ENCODE measurements at places on chromosomes 1 and 21. TPM values are rescaled to one million over a fixed set of nuclear protein-coding genes. Genes with fewer than 3 reads are reported as not detected.

DISC1 gene
- 0.99 TPM for total RNA-seq

HFM1 gene
- total RNA-seq = 0.07 TPM

IFI44L gene
- 0.28 TPM for total RNA-seq

SELL gene
- total RNA-seq = not detected

TP73 gene
- 9.5 TPM for total RNA-seq

DNM3 gene
- total RNA-seq = 2.0 TPM

PAPPA2 gene
- total RNA-seq = 0.05 TPM

HSD3B2 gene
- not detected for total RNA-seq

KRTAP19-1 gene
- total RNA-seq = not detected

AMY2B gene
- total RNA-seq = 1.5 TPM

CD52 gene
- total RNA-seq = not detected

GDAP2 gene
- 13.1 TPM for total RNA-seq

ATP1A4 gene
- total RNA-seq = not detected

FALEC gene
- not detected for total RNA-seq

FOXD3 gene
- total RNA-seq = not detected

SLFNL1 gene
- under 0.01 TPM for total RNA-seq

SLC37A1 gene
- total RNA-seq = 18.8 TPM

PDZK1IP1 gene
- total RNA-seq = 2.5 TPM

CAPN8 gene
- total RNA-seq = not detected

AK5 gene
- 2.3 TPM for total RNA-seq

TMEM240 gene
- 0.23 TPM for total RNA-seq

HCRTR1 gene
- not detected for total RNA-seq

VAMP3 gene
- 113 TPM for total RNA-seq

CFAP45 gene
- total RNA-seq = 0.09 TPM

WDR64 gene
- not detected for total RNA-seq

TNFRSF4 gene
- not detected for total RNA-seq

RGS1 gene
- total RNA-seq = not detected

SPRR1B gene
- total RNA-seq = 2,304 TPM

SIM2 gene
- total RNA-seq = 0.56 TPM

SLC44A5 gene
- total RNA-seq = 0.07 TPM

PROK1 gene
- total RNA-seq = not detected

ACTA1 gene
- not detected for total RNA-seq

TMPRSS3 gene
- total RNA-seq = not detected

DHRS3 gene
- total RNA-seq = 27.4 TPM

KRTAP21-2 gene
- not detected for total RNA-seq

RGS4 gene
- 0.42 TPM for total RNA-seq

IL22RA1 gene
- total RNA-seq = 2.1 TPM

TMEM61 gene
- total RNA-seq = 0.85 TPM

MAN1C1 gene
- 0.65 TPM for total RNA-seq

CRYAA gene
- not detected for total RNA-seq

KRTAP7-1 gene
- total RNA-seq = not detected

IRF6 gene
- 195 TPM for total RNA-seq

CCDC17 gene
- total RNA-seq = 0.56 TPM

COL11A1 gene
- 0.07 TPM for total RNA-seq

LCE1B gene
- not detected for total RNA-seq

GJB5 gene
- total RNA-seq = 109 TPM

FMO1 gene
- total RNA-seq = not detected

ERG gene
- total RNA-seq = not detected

GNG4 gene
- 0.05 TPM for total RNA-seq

UQCRHL gene
- 2.6 TPM for total RNA-seq

TRIM46 gene
- 1.8 TPM for total RNA-seq

MRPL55 gene
- 123 TPM for total RNA-seq

RALGPS2 gene
- total RNA-seq = 15.1 TPM

RGS18 gene
- not detected for total RNA-seq

C8B gene
- not detected for total RNA-seq

KCNC4 gene
- total RNA-seq = 2.5 TPM

MANEAL gene
- 0.93 TPM for total RNA-seq
